Mesothelial cell of epicardium (in vitro differentiated cells): ENCODE measurements at places on chromosomes 7 and 10. TPM values are rescaled to one million over a fixed set of nuclear protein-coding genes. Genes with fewer than 3 reads are reported as not detected.

The SPDYE2B gene
- total RNA-seq = not detected in 3 replicates

The SLC18A3 gene
- total RNA-seq = 0.18 to 0.34 TPM (median 0.18 TPM) in 3 replicates

The ACBD5 gene
- 21.2 to 23.3 TPM (median 23.1 TPM) in 3 replicates for total RNA-seq

The STEAP4 gene
- total RNA-seq = 0.09 to 0.18 TPM (median 0.16 TPM) in 3 replicates

The MLXIPL gene
- total RNA-seq = 1.5 to 2.6 TPM (median 2.0 TPM) in 3 replicates

The ICA1 gene
- total RNA-seq = 6.8 to 8.3 TPM (median 8.2 TPM) in 3 replicates

The JAKMIP3 gene
- 1.2 to 1.4 TPM (median 1.3 TPM) in 3 replicates for total RNA-seq

The OR2F2 gene
- not detected in 3 replicates for total RNA-seq

The GIMAP6 gene
- total RNA-seq = not detected in 3 replicates

The LDB3 gene
- 0.14 to 0.44 TPM (median 0.22 TPM) in 3 replicates for total RNA-seq

GRCh38 chr7:23490357-23491135 is 20.3 kb upstream of the IGF2BP3 start:
- no peak overlapping the region for H3K4me3 ChIP-seq
- peaks cover 7% of the 10 kb centered on the region for H3K36me3 ChIP-seq
- peak overlapping the region; percentile 39 for H3K27ac ChIP-seq
- no peak for DNase-seq

- no peak overlapping the region for H3K27ac ChIP-seq
- peaks cover 13% of the 10 kb centered on the region for H3K27me3 ChIP-seq
- DNase-seq = no peak
- H3K4me1 ChIP-seq = no peaks in the 10 kb centered on the region
- no peaks in the 10 kb centered on the region for H3K36me3 ChIP-seq
Measured at GRCh38 chr7:136853654-136854053, 14.8 kb upstream of the CHRM2 start.

DNA sequence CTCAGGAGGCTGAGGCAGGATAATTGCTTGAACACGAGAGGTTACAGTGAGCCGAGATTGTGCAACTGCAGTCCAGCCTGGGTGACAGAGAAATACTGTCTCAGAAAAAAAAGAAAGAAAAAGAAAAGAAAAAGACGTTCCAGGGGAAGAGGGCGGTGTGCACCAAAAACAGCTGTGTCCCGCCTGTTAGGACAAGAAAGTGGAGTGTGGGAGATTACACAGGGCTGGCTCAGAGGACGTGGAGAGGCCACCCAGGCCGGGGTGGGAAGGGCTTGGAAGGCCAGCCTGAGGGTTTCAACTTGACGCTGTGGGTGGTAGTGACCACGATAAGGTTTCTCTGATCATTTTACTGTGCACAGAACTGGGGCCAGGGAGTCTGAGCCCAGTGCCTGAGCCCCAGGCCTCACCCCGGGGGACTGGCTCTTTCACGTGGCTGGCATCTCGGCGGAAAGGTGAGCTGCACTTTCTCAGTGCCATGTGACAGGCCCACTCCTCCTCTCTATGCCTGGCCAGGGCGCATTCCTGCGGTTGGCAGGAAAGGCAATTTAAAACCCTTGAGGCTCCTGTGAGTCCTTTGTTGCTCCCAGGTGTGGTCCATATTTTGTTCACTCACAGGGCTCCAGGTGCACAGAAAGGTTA is 13.9 kb downstream of the RHBDD2 start:
- no peaks in the 10 kb centered on the region for H3K27me3 ChIP-seq
- no peak for DNase-seq
- H3K36me3 ChIP-seq = peaks cover 15% of the 10 kb centered on the region
- peaks cover 10% of the 10 kb centered on the region for H3K4me1 ChIP-seq

GRCh38 chr7:108145401-108145800 is 15.2 kb upstream of the LAMB4 start:
- DNase-seq = no peak
- no peaks in the 10 kb centered on the region for H3K27me3 ChIP-seq
- peaks cover 14% of the 10 kb centered on the region for H3K4me1 ChIP-seq
- H3K4me3 ChIP-seq = no peak overlapping the region
- no peaks in the 10 kb centered on the region for H3K36me3 ChIP-seq

- H3K27ac ChIP-seq = no peak overlapping the region
- no peak overlapping the region for H3K4me3 ChIP-seq
- no peak for DNase-seq
- H3K27me3 ChIP-seq = peaks cover 2% of the 10 kb centered on the region
- H3K4me1 ChIP-seq = peaks cover 6% of the 10 kb centered on the region
- peaks cover 4% of the 10 kb centered on the region for H3K36me3 ChIP-seq
Measured at GRCh38 chr7:148148456-148148855, 442.1 kb upstream of the C7orf33 start.

- no peaks in the 10 kb centered on the region for H3K36me3 ChIP-seq
- no peak overlapping the region for H3K27ac ChIP-seq
- H3K4me3 ChIP-seq = no peak overlapping the region
- no peak for DNase-seq
- no peaks in the 10 kb centered on the region for H3K27me3 ChIP-seq
- peaks cover 7% of the 10 kb centered on the region for H3K4me1 ChIP-seq
Measured at GRCh38 chr10:124342136-124342820, 76.4 kb downstream of the OAT start.

GRCh38 chr10:111148025-111148424 is 71.2 kb downstream of the ADRA2A start:
- peaks cover 28% of the 10 kb centered on the region for H3K27me3 ChIP-seq
- no peak overlapping the region for H3K27ac ChIP-seq
- no peak overlapping the region for H3K4me3 ChIP-seq
- H3K4me1 ChIP-seq = peaks cover 8% of the 10 kb centered on the region
- no peak for DNase-seq

DNA sequence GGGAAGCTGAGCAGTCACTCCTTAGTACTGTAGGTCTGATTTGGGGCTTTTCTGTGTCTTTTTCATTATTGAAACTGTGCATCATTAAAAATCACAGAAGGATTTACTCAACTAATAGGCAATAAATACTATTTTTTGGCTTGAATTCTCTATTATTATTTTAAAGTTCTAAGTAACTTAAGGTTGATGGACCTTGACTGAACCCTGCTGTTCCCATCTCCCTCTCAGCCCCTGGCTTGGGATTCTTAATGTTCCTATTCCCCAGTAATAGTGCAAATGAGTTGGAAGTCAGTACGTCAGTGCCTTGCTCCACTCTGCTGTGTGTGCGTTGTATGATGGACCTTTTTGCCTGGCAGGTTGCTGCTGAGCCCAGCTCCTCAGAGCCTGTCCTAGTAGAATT is 166.3 kb downstream of the SND1 start:
- H3K4me3 ChIP-seq = no peak overlapping the region
- no peak for DNase-seq
- no peaks in the 10 kb centered on the region for H3K27me3 ChIP-seq
- peaks cover 35% of the 10 kb centered on the region for H3K4me1 ChIP-seq
- H3K27ac ChIP-seq = no peak overlapping the region

DNA sequence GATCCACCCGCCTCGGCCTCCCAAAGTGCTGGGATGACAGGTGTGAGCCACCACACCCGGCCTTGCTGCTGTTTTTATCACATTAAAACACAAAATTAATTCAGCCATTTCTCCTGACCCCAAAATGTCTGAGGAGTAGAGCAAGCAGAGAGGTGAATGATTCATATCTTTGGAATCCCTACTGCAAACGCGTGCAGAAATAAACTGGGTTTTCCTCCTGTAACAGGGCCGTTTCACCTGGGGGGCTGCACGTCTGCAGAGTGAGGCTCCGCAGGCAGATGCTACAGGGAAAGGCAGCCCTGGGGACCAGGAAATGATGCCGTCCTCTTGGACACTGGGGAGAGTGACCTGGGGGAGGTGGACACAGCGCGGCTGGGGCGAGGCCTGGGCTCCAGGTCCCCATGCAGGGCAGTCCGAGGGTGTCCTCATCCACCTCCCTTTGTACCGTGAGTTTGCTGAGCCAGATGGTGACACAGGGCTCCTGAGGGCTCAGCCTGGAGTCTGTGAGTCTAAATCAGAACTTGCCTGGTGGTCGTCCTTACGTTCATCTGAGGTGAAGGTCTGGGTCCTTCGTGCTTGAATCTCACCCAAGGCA is 41.9 kb downstream of the PDGFA start:
- peaks cover 39% of the 10 kb centered on the region for H3K4me1 ChIP-seq
- DNase-seq = no peak
- H3K27me3 ChIP-seq = no peaks in the 10 kb centered on the region

DNA sequence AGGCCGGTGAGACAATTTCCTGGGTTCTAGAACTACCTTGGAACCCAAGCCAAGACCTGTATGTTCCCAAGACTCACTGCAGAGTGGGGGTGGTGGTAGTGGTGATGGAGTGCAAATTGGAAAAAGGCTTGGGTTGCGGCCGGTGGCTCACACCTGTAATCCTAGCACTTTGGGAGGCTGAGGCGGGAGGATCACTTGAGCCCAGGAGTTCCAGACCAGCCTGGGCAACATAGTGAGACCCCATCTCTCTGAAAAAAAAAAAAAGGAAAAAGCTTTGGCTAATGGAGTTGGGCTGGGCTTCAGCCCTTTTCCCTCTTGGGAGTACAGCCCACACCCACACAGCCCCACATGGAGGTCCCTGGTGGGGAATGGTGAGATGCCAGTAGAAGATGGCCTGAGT is 4.1 kb downstream of the AP4M1 start:
- H3K27ac ChIP-seq = no peak overlapping the region
- H3K4me1 ChIP-seq = peaks cover 7% of the 10 kb centered on the region
- no peak overlapping the region for H3K4me3 ChIP-seq
- DNase-seq = no peak
- H3K27me3 ChIP-seq = no peaks in the 10 kb centered on the region
- H3K36me3 ChIP-seq = peaks cover 11% of the 10 kb centered on the region

GRCh38 chr7:107414198-107414597 is 55.7 kb upstream of the GPR22 start:
- no peaks in the 10 kb centered on the region for H3K27me3 ChIP-seq
- H3K36me3 ChIP-seq = peaks cover 13% of the 10 kb centered on the region
- no peak overlapping the region for H3K4me3 ChIP-seq
- no peaks in the 10 kb centered on the region for H3K4me1 ChIP-seq
- H3K27ac ChIP-seq = no peak overlapping the region

GRCh38 chr7:24700521-24701260 is 56.6 kb downstream of the GSDME start:
- H3K36me3 ChIP-seq = peaks cover 5% of the 10 kb centered on the region
- no peak overlapping the region for H3K4me3 ChIP-seq
- DNase-seq = no peak
- H3K27me3 ChIP-seq = no peaks in the 10 kb centered on the region

GRCh38 chr7:124085179-124085578 is 52.3 kb upstream of the TMEM229A start:
- peak overlapping the region; percentile 72 for H3K27ac ChIP-seq
- no peak overlapping the region for H3K4me3 ChIP-seq
- DNase-seq = no peak
- H3K36me3 ChIP-seq = no peaks in the 10 kb centered on the region
- no peaks in the 10 kb centered on the region for H3K27me3 ChIP-seq
- H3K4me1 ChIP-seq = peaks cover 32% of the 10 kb centered on the region

DNA sequence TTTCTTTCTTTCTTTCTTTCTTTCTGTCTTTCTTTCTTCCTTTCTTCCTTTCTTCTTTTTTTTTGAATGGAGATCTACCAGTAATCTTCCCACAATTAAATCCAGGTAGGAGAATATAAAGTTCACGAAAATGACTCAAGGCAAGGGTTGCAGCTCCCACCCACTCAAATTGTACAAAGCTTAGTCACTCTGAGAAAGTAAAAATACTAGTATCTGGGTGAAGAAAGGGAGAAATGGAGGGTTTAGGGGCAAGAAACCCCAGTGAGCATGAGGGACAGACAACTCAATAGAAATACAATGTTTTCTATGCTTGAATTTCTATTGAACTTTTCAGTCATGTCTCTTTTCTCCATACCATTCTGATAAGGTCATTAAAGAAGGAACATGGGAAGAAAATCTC is 200.8 kb downstream of the GATA3 start:
- H3K27ac ChIP-seq = no peak overlapping the region
- no peaks in the 10 kb centered on the region for H3K36me3 ChIP-seq
- H3K4me3 ChIP-seq = no peak overlapping the region
- H3K27me3 ChIP-seq = peaks cover 4% of the 10 kb centered on the region
- no peak for DNase-seq

- no peaks in the 10 kb centered on the region for H3K36me3 ChIP-seq
- H3K4me3 ChIP-seq = no peak overlapping the region
- no peaks in the 10 kb centered on the region for H3K27me3 ChIP-seq
- H3K4me1 ChIP-seq = no peaks in the 10 kb centered on the region
- no peak overlapping the region for H3K27ac ChIP-seq
Measured at GRCh38 chr7:20264623-20265022, 47.4 kb upstream of the MACC1 start.

DNA sequence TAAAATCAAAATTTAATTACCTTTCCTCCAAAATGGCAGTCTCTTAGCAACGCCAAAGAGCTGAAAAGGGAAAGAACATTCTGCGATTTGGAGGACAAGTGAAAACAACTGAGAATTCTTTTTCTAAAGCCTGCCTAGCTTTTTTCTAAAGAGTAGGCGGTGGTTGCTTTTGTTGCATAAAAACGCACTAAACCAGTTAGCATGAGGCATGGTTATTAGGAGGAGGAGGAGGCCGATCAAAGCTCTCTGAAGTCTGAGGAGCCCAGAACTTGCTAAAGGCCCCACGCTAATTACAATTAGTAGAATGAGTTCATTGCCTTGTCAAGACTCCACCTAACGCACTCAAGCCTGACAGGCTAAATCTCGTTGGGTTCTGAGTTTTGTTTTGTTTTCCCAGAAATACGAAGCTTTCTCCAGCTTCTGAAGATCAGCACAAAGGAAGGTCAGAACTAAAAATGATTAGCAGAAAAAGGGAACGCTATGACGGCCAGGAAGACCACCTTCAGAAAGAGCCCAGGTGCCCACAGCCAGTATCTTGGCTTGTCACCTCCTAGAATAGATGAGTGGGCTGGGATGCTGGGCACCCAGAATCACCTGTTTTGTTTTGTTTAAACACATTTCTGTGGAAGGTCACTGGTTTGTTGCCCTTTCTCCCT is 72.0 kb downstream of the FGFR2 start:
- no peak for DNase-seq
- no peak overlapping the region for H3K4me3 ChIP-seq
- peaks cover 21% of the 10 kb centered on the region for H3K36me3 ChIP-seq
- peaks cover 58% of the 10 kb centered on the region for H3K4me1 ChIP-seq
- H3K27me3 ChIP-seq = no peaks in the 10 kb centered on the region
- peak overlapping the region; percentile 87 for H3K27ac ChIP-seq

DNA sequence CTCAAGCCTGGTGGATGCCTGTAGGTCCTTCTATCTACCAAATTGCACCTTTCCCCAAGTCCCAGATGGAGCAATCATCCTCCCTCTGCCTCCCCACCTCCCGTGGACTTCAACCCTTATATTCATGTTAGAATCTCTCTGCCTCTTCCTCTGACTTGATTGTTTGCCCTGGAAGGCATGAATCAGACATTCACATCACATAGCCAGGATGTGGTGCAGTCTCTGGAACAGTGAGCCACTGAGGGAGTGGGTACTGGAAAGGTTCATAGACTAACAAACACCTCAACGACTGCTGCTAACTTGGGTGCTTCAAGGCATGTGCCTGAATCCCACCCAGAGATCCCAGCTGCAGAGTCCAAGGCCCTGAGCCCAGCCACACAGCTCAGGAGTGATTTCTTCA is 494.0 kb downstream of the TNS3 start:
- peaks cover 41% of the 10 kb centered on the region for H3K4me1 ChIP-seq
- no peaks in the 10 kb centered on the region for H3K27me3 ChIP-seq
- no peak for DNase-seq

DNA sequence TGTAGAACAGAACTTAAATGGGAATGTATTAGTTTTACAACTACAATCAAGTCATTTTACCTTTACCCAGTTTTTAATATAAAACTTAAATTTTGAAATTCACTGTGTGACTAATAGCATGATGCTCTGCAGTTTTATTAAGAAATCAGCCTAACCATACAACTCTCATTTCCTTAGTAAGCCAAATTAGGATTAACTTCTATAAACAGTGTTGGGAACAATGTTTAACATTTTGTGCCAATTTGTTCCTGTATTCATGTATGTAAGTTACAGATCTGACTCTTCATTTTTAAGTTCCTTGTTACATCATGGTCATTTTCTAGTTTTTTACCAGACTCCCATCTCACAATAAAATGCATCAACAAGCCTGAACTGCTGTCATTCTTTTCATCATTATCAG is 209.8 kb downstream of the ZEB1 start:
- DNase-seq = no peak
- no peaks in the 10 kb centered on the region for H3K27me3 ChIP-seq
- no peaks in the 10 kb centered on the region for H3K36me3 ChIP-seq
